ENCODE measurements at places on chromosomes 16 and 17.
A peak's percentile ranks its signal among the peaks of the same experiment; 100 is the strongest.

- no peak for DNase-seq
- H3K4me3 ChIP-seq, result no peak overlapping the region
- no peak overlapping the region for H3K27ac ChIP-seq
- H3K4me1 ChIP-seq, result no peaks in the 10 kb centered on the region
- H3K27me3 ChIP-seq, result no peaks in the 10 kb centered on the region
Observed at GRCh38 chr16:945271-946047, 25.3 kb downstream of the LMF1 start.

GRCh38 chr16:22316411-22316811 lies 19.2 kb downstream of the POLR3E start:
- H3K36me3 ChIP-seq, result peaks cover 10% of the 10 kb centered on the region
- H3K27ac ChIP-seq, result no peak overlapping the region
- no peak overlapping the region for H3K4me3 ChIP-seq
- no peaks in the 10 kb centered on the region for H3K27me3 ChIP-seq
- H3K4me1 ChIP-seq, result no peaks in the 10 kb centered on the region

- peak; percentile 96 for DNase-seq
- peaks cover 6% of the 10 kb centered on the region for H3K4me1 ChIP-seq
- H3K4me3 ChIP-seq, result no peak overlapping the region
- H3K27ac ChIP-seq, result peak overlapping the region; percentile 87
- no peaks in the 10 kb centered on the region for H3K36me3 ChIP-seq
Observed at GRCh38 chr17:72618001-72618509, 474.4 kb downstream of the SLC39A11 start.

DNA sequence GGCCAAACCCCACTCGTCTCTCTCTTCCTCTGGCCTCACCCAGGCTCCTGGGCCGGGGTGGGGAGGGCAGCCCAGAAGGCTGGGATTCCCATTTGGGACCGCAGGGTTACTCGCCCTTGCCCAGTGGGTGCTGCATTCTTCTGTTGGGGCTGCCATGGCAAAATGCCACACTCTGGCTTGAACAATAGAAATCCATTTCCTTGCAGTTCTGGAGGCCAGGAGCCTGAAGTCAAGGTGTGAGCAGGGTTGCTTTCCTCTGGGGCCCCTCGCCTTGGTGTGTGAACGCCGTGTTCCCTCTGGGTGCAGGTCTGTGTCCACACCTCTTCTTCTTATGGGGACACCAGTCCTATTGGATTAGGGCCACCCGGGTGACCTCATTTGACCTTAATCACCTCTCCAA lies 105.8 kb upstream of the GSE1 start:
- H3K27me3 ChIP-seq, result no peaks in the 10 kb centered on the region
- H3K27ac ChIP-seq, result no peak overlapping the region
- DNase-seq, result no peak
- no peak overlapping the region for H3K4me3 ChIP-seq

GRCh38 chr17:27965224-27965623 lies 72.1 kb upstream of the LYRM9 start:
- no peaks in the 10 kb centered on the region for H3K36me3 ChIP-seq
- H3K4me1 ChIP-seq, result no peaks in the 10 kb centered on the region
- no peaks in the 10 kb centered on the region for H3K27me3 ChIP-seq
- H3K27ac ChIP-seq, result no peak overlapping the region
